ENCODE measurements at places on chromosomes 1 and 21.

DNA sequence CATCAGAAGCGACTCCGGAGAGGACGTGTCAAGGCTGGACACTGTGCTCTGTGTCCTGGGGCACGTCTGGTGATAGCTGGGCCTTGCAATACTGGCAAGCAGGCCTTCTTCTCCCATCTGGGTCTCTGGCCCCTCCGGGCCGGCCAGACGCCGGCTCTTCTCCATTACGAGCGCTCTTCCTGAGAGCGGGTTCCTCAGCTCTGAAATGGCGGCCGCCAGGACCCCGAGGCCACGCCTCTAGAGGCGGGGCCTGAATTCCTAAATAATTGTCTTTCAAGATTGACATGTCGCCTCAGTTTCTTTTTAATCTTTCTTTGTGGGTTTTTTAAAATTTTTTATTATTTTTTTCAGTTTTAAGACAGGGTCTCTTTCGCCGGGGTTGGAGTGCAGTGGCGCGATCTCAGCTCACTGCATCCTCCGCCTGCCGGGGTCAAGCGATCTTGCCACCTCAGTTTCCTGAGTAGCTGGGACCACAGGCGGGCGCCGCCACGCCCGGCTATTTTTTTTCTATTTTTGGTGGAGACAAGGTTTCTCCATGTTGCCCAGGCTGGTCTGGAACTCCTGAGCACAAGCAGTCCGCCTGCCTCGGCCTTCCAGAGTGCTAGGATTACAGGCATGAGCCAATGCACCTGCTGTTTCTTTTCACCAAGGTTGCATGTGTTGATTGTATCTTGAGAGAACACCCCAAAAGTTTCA lies 9.2 kb downstream of the RNF2 start:
- DNase-seq = no peak

DNA sequence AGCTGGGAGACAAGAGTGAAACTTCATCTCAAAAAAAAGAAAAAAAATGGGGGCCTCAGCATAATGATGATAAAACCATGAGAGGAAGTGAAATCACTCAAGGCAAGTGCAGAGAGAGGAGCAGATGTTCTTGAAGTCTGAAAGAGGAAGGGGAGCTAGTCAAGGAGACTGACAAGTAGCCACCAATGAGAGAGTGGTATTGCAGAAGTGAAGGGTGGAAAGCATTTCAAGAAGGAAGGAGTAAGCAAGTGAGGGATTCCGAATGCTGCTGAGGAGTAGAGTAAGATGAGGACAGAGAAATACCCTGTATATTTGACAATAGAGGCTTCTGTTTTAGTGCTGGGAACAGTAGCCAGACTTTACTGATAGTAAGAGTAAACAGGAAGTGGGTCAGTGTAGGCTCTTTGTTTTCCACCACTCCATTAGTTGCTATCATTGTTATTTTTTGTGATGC lies 2.9 kb downstream of the TATDN3 start:
- DNase-seq = no peak

DNA sequence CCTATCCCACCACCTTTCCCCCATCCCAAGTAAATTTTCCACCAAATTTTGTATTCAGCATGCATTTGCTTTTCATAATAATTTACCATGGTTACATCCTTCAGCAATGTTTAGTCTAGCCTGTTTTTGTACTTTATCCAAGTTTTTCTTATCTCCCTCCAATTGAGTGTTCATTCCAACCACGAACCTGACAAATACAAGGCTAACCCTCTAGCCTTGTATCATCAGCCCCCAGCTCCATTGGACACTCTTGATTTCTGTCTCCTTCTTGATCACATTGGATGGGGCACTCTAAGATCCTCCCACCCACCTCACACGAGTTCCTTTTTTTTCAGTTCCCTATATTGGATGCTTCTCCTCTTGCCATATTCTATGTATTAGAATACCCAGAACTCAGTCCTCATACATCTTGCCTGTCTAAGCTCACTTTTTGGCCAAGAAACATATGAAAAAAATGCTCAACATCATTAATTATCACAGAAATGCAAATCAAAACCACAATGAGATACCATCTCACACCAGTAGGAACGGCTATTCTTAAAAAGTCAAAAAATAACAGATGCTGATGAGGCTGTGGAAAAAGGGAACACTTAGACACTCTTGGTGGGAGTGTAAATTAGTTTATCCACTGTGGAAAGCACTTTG lies 40.5 kb upstream of the SLC35F3 start:
- DNase-seq = no peak

- no peak for DNase-seq
Observed at GRCh38 chr1:174352117-174352516, 95.6 kb upstream of the GPR52 start.

- no peak for DNase-seq
Observed at GRCh38 chr21:35340273-35340672, 291.2 kb upstream of the RUNX1 start.

All from stimulated activated CD4-positive, alpha-beta T cell treated with anti-CD3 and anti-CD28 coated beads, Interleukin-15, amount 100 ng/mL, for 48 hours (primary cell).